ENCODE measurements at places on chromosomes 1 and 21. TPM values are rescaled to one million over a fixed set of nuclear protein-coding genes. Genes with fewer than 3 reads are reported as not detected.

Gene LCE6A
- not detected for total RNA-seq

Gene SLAMF1
- total RNA-seq: not detected

Gene ASAP3
- total RNA-seq: 18.6 TPM

DNA sequence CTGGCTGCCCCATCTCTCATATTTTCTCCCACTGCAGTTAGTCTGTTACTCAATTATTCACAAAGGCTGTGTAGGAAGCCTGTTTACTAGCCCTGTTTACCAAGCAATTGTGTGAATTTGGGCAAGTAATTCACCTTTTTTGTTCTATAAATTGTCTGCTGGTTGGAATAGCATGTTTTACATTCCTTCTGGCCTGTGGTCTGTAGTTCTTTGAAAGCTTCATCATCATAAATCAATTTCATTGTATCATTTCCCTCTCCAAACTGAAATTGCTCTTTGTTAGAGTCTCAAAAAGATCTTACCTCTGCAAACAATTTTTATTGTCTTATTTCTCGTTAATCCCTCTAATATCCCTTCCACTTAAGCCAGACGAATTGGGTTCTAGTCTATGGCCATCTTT lies 1059.5 kb upstream of the ADGRL4 start:
- no peak for DNase-seq

- DNase-seq: peak; percentile 36
These were observed 39.9 kb downstream of the ATF3 start for GRCh38 chr1:212648431-212648830.

DNA sequence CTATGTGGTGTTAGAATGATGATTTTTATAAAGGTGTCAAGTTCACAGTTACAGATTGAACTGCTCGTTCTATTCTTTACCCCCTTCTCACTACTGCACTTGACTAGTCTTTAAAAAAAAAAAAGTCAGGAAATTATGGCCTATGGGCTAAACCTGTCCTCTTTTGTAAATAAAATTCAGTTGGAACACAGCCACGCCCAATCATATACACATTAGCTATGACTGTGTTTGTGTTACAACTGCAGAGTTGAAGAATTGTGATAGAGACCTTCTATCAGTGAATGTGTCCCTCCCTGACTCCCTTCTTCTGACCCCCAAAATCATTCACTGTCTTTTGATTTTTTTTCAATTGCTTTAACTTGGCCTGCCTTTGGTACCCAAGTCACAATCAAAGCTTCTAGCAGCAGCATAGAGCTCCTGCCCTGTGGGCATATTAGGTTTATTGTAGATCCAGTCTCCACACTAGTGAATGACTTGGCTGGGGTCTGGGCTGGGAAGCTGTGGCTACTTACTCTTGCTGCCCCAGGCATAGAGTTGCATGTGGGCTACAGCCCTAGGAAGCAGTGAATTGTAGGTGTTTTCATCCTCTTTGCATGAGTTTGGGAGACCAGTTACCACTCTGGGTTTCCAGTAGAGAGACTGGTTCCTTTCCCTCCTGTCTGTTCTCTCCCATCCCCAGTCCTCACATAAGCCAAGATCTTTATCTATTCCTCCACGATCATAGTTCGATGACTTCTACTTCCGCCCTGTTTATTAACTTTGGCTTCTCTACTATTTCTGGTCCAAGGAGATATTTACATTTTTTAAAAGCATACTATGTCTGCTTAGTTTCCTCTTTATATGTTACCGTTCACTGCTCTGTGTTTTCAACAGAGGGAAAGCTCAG lies 249.9 kb downstream of the FMN2 start:
- DNase-seq: no peak

DNA sequence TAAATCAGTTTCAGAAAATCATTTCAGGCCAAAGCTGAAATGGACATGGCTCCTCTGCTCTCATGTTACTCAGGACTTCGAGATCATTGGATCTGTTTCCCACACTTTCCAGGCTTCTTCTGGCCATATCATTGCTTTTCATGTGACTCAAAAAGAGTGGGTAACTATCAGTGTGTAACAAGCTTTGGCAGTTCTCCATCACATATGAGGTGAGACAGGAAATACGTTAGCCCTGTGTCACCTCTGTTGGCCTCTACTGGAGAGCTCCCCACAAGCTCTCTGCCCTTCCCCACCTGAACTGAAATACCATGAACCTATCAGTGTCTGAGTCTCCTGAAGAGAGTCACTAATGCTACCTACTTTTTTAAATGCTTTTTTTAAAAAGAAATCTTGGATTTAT lies 128.2 kb downstream of the LBR start:
- DNase-seq: peak; percentile 3

GRCh38 chr1:74733604-74734484 lies 892 bp downstream of the TYW3 start:
- DNase-seq: peak; percentile 77

DNA sequence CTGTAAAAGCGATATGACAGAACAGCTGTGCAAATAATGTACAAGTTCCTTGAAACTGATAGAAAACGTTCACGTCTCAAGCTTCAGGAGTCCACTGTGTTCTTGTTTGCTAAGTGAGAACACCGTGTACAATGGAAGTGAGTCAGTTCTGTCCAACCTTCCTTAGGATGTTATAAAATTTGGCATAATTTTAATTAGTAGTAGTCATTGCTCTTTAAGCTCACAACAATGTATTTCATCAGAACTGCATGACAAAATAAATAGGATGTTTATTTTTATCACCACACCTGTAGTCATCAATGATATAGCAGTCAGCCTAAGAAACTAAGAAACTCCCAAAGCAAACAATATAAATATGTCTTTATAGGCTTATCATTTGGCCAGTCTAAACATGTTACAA lies 53.0 kb downstream of the RGS2 start:
- DNase-seq: no peak
